ENCODE measurements at places on chromosomes 16 and 17.

GRCh38 chr17:82247182-82247823 is 18.5 kb downstream of the SLC16A3 start:
- DNase-seq: no peak

DNA sequence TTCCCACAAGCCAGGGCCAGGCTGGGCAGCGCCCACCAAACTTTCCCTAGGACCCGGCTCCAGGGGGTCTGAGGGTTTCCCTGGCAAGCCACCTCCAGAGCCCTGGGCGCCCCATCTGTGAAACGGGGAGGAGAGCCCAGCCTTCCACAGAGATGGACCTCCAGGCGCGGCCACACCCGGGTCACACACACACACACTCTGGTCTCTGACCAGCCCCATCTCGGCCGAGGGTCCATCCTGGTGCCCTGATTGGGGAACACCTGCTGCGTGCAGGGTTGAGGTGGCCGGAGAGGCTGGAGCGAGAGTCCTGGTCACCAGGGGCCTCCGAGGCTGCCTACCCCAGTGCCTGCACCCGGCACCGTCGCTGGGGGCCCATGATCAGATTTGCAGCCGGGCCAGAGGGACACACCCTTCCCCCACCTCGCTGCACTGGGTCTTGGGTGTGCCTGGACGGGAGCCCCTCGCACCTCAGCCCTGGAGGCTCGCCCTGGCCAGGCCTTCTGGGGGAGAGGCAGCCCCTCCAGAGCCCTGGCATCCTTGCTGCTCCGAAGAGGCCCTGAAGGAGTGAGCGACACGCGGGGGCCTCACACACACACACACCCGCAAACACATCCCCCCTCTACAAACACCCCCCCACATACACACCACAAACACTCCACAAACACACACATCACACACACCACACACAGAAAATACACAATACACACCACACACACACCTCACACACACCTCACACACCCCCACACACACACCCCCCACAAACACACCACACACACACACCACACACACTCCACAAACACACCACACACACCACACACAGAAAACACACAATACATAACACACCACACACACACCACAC is 29.7 kb downstream of the SLC25A10 start:
- DNase-seq: no peak

DNA sequence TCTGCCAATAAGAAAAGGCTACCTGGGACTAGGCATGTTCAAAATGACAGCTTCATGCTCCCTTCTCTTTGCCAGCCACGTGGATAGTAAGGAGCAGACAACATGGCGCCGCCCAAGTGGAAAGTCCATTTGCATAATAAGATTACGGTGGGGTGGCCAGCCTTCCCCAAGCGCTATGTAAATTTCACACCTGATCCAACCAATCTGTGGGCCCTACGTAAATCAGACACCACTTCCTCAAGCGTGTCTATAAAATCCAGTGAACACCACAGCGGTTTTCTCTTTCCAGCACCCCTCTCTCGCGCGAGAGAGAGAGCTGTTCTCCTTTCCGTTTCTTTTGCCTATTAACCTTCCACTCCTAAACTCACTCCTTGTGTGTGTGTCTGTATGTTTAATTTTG is 140.3 kb upstream of the ERCC4 start:
- no peak for DNase-seq

DNA sequence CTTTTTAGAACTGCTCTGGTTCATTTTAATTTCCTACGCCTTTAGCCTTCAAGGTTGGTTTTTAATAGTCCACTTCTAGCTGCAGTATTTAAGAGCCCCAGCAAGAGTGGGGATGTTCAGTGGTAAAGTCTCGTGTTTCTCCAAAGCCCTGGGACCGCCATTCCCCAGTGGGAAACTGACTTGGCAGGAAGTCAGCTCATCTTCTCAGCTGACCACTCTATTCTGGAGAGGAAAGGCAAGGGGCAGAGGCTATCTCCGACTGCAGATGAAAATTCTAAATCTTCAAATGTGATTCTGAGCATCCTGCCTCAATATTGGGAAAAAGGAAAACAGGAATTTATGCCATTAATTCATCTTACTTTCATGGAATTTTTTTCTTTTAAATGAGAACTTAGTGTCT is 35.5 kb downstream of the HS3ST3B1 start:
- no peak for DNase-seq

DNA sequence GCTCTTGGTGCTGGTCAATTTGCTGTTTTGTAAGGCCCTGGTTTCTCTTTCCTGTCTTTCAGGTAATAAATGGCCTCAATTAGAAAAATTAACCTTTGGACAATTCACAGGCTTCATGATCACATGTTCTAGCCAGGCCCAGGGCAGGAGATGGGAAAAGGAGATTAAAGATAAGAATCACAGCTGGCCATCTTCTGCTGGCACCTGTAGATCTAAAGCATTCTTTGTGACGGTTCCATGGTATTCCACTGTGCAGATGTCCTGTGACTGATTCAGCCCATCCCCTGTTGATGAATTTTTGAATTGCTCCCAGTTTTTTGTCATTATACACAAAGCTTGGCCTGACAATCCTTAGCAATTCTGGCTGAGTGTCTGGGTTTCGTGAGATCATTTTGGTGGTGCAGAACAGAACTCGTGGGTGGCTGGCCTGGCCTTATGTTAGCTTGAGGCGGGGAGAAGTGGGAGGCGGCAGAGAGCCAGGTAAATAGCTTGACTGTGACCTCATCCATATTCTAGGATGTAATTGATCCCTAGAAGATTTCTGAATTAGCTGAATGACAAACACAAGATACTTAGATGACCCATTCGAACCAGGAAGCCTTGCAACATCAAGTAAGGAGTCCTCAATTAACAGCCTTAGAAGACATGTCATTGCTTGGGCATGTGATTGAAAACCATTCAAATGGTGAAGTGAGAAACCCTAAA is 14.1 kb downstream of the TMC5 start:
- DNase-seq: no peak

- DNase-seq: no peak
These were observed 5.9 kb downstream of the TEX2 start for GRCh38 chr17:64256913-64257807.

GRCh38 chr17:34800661-34801060 is 160.6 kb downstream of the CCT6B start:
- no peak for DNase-seq
